ENCODE measurements at places on chromosomes 3 and 15.

DNA sequence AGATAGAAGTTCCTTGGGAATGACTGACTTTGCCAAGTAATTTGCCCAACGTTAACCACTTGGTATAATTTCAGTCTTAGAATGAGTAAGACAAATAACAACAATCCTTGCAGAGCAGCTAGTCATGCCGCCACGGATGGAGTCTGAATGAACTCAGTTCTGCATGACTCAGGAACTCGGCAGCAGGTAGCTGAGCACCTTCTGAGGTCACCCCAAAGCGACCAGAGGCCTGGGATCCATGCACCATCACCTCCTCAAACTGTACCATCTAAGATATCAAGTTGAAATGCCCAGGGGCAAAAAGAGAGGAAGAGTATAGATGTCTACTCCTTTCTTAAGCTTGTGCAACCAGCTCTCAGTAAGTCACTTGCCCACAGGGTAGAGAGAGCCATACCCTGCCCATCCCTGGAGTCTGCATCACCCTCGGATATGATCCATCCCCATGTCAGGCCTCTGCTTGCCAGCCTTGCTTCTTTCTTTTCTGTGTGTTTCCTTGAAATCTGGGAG, 8.5 kb upstream of the CDCP1 start:
- no peak for DNase-seq

DNA sequence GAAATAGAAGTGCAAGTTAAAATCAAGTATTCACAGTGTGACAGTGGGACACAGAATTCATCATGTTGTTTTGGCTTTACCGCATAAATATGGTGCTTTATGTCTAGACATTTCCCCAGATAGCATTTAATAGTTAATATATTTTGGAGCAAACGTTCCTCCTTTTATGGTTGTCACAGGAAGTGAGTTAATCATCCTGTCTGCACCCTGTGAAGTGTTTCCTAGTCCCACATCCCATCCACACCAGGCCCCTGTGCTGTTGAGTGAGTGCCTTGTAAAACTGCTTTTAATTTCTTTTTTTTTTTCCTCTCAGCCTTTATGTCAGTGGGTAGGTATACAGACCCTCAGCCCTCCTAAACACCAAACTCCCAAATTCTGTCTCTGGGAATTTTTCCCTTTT, 393.7 kb downstream of the FEZF2 start:
- no peak for DNase-seq

- DNase-seq: no peak
Observed at GRCh38 chr3:45756055-45756454, 40.3 kb downstream of the SLC6A20 start.

- no peak for DNase-seq
Observed at GRCh38 chr15:29736744-29737020, 85.6 kb downstream of the TJP1 start.

GRCh38 chr3:154469585-154469984, 39.6 kb upstream of the GPR149 start:
- DNase-seq: no peak

DNA sequence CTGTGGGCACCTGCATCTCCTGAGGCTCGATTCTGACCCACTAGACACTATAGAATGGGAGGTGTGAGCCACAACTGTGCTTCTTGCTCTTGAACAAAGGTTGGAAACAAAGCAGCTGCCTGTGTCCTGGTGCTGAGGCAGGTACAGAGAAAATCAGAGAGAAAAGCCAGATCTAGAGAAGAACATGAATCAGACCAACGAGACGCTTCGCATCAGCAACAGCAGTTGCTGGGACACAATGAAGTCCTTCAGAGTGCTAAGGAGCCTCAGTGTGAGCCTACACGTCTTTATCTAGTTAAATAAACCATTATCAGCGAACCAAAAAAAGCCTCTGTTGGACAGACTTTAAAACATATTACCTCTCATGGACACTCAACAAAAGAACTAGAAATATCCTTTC, 86.3 kb upstream of the MEX3B start:
- no peak for DNase-seq

DNA sequence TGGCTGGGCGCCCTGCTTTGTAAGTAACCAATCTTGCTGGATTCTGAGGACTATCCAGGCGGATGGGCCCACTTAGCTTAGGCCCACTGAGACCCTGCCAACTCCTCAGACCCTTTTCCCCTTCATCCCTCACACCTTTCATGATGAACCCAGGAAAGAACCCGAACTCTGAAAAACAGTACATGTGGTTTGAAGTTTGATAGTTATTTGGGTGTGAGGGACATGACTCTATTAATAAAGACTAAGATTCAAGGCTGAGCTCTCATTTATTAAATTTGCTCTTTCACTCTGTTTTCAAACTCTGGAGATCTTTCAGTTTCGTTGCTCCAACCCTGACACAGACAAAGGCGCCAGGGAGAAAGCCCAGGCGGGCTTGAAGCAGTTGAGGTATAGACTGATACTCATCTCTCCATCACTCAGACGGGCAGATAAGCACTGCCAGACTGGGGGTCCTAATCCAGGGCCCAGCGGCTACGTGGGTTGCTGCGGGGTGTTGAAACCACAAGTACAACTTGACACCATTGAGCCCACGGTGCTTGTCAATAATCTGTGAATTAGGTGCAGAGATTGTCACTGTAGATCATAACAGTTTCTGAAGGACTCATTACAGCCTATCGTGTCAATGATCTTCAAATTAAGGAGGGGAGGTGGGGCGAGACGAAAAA, 7.2 kb upstream of the SOX2 start:
- no peak for DNase-seq

DNA sequence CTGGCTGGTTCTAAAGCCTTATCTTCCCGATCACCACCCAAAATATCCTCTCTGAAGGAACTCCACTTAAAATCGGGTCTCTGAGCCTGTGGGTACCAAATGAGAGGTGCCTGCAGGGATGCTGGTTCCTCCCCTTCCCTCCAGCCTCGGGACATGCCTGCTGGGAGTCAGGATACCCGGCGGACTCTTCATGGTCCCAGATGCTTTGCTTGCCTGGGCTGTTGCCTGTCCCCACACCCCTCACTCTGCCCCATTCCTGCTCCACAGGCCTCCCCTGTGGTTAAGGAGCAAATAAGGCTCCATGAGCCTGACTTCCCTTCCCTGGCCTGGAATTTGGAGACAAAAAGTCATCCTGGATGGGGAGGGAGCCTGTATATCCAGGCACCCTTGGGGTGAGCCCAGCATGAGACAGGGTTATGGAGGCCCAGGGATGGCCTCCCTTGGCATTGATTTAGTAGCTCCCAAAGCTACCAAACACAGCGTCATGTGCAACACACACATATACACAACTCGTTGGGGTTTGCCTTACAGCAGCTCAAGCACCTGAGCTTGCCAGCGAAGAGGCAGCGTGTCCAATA, 12.3 kb upstream of the CORO2B start:
- no peak for DNase-seq

DNA sequence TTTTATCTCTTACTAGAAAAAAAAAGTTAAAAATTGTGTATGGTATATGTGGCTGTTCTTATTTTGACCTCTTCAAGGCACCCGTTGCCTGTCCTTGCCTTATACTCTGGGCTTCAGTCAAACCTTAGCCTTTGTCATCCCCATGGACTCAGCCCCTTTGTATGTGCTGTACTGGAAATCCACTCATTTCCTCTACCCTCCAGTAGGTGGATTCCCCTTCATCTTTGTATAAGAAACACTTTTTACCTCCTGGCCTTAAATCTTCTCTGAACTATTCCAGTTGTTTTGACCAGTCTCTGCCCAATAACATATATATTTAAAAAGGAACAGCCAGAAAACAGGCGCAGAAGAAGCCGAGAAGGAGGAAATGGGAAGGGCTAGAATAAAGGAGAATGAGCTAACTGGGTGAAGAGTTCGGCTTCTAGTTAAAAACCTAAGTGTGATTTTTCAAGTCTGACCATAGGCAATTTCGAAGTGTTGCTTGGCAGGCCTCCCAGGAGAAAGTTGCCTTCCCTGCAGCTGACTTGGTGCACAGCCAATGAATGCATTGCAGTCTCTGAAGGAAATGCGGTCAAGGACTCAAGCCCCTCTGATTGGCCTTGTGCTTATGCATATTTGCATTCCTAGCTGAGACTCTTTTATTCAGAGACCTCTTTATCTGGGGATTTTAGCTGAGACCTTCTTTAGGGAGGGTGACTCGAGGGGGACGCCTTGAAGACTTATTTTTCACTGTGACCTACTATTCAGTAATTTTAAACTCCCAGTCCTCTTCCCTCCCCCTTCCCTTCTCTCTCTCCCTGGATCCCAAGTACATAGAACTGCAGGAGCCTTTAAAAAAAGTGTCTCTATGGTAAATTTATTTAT, 277.4 kb downstream of the ROBO1 start:
- DNase-seq: no peak

DNA sequence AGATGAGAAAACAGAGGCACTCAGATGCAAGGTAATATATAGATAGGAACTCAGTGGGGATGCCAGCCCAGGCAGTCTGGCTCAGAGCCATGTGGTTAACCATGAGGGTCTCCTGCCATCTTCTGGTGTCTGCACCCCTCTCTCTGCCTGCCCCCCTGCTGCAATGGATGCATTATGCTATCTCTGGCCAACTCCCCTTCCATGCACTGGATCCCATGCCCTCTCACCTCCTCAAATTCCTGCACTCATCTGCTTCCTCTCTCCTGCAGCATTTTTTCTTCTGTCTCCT, 163.2 kb downstream of the STT3B start:
- no peak for DNase-seq

DNA sequence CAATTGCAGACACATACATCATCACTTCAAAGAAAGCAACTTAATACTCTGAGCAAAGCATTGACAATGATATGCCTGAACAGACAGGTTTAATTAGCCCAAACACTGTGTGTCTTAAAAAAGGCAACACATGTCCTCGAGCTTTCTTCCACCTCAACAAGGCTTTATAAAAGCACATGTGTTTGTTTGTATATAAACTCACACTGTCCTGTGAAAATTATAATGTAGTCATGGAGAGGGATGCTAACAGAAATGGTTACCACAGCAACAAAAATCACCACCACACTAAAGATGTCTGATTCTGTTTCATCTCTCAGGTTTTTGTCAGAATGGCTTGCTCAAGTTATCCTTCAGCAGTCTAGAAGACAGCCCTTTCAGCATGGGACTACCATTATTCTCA, 314.7 kb downstream of the MAGI1 start:
- DNase-seq: no peak

DNA sequence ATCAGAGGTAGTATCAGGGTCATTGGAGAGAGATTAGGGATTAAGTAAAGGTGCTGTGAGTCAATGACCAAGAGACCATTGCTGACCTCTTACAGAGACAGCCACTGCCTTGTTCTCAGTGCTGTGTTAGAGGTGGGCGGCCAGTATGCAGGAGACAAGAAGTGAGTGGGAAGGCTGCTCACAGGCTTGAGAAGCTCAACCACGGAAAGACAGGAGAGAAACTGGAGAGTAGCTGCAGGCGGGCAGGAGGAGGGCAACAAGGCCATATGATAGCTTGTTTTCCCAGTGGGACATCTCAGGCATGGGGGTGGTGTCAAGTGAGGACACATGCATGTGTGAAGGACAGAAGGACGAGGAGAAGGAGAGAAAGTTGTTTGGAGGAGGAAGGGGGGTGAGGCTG, 237.3 kb downstream of the PDCD6IP start:
- DNase-seq: no peak

- DNase-seq: no peak
Observed at GRCh38 chr15:66646799-66647198, 55.2 kb upstream of the SMAD6 start.

All from CD4-positive, alpha-beta T cell treated with Interleukin-1 beta for 1 hour (primary cell).